ENCODE measurements at places on chromosomes 2 and 18.

- DNase-seq, result no peak
Observed at GRCh38 chr18:8435376-8435775, 173.9 kb upstream of the RAB12 start.

DNA sequence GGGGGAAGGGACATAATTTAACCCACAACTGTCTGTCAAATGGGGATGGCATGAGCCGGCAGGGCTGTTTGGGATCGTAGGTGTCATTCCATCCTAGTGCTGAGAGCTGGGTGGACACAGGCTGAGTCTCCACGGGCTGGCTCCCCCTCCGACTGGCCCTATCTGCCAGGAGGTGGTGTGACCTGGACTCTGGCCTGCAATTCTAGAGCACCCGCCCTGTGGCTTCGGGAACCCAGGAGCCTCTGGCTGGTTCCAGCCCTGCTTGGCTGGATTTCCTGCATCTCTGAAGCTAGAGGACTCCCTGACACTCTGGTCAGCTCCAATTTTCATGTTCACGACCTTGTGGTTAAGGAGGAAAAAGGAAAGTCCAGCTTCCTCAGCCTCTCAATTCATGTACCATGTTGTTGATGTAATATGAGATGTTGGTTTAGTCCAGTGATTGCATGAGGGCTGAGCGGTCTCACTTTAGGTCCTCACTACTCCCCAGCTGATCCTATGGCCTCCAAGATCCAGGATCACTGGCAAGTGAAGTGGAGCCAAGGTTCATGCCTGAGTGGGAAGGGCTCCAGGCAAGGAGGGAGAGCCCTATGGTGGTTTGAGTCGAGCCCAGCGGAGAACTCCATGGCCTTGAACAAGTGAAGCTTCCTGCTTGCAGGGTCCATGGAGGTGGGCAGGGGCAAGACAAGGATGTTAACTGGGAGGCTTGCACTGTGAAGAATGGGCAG is 169.1 kb downstream of the NDUFA10 start:
- no peak for DNase-seq

DNA sequence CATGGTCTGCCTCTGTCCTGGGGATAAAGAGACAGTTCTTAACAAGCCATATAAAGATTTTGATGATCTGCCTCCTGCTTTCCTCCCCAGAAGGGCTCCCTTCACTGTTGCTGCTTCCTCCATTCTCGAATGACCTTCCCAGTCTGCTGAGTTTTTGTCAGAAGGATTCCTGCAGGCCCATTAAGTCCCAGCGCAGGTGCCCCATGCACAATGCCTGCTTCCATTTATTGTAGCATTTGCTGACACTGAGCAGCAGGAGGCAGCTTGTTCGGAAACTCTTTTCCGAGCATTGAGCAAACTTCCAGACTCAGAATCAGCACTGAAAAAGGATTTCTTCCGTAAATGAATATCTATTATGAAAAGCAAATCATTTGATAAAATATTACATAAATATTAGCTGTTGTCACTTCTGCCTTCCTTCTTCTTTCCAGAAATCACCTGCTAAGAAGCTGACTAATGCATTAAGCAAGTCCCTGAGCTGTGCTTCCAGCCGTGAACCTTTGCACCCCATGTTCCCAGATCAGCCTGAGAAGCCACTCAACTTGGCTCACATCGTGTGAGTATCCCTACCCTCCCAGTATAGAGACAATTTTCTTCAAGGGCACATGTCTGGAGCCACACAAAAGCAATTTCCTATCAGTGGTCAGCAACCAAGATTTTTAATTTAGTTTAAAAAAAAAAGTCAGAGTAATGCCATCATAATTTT is 110.4 kb downstream of the DTNA start:
- no peak for DNase-seq

GRCh38 chr2:207248702-207249377 is 83.1 kb upstream of the KLF7 start:
- no peak for DNase-seq

DNA sequence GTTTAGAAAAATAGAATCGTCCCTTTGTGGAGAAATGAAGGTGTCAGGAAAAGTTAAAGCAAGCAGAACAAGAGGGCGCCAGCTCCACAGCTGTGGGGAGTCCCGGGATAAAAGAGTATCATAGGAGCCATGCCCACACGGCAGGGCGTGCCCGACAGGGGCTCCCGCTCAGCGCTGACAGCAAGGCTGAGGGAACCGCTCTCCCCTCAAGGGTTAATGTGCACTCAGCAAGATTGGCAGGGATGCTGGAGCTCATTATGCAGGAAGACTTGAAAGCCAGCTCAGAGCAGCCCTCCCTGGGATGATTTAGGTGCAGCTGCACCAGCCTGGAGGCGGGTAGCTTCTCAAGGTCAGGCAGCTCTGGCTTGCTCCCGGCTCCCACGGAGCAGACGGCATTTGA is 500.2 kb downstream of the EIPR1 start:
- no peak for DNase-seq

- no peak for DNase-seq
Observed at GRCh38 chr18:53753601-53754000, 470.9 kb downstream of the MBD2 start.

GRCh38 chr2:145038041-145038525 is 518.2 kb upstream of the ZEB2 start:
- no peak for DNase-seq

DNA sequence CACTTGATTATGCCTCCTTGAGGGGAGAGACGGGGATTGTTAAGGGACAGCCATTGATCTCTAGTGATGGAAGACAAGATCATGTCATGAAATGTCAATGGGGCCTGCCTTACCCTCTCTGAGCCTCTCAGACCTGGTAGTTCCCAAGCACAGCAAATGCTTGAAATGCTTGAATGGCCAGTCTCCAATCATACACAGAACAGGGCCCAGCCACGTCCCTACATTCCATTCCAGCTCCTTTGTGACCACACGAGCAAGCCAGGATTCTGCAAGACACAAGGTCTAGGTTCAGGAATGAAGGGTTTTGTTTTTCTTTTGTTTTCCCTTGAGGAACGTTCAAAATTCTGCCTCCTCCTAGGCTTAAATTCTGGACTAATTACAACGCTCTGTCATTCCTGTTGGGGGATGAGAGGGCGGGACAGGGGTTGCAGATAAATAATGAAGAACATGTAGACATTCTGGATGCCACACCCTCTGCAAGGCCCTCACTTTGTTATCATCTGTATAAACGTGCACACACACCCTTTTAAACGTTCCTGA is 98.1 kb upstream of the YPEL5 start:
- DNase-seq, result no peak

DNA sequence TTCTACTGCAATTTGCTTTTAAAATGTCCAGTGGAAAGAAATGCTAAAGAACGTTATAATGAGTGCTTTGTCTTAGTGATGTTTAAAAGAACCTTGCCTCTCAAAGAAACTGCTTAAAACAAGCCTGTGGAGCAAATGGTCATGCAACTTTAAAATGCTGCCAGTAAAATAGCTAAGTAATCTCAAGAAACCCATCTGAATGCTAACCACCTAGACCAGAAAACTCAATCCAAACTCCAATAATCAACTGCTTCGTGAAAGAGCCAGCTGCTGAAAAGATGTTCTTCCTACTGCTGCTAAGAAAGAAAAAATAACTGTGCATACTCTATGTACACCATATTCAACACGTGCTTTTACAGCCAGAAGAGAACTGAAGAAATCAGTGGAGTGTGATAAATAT is 145.6 kb downstream of the PDE1A start:
- DNase-seq, result no peak

GRCh38 chr2:215681799-215682596 is 246.1 kb upstream of the FN1 start:
- DNase-seq, result no peak

Measured in T-helper 17 cell (primary cell).